ENCODE measurements at places on chromosomes 6 and 20.
A peak's percentile ranks its signal among the peaks of the same experiment; 100 is the strongest.

GRCh38 chr6:45514454-45515230 lies 136.9 kb upstream of the SUPT3H start:
- no peak for DNase-seq

- DNase-seq = no peak
These were observed 59.6 kb upstream of the EDN1 start for GRCh38 chr6:12230523-12230922.

DNA sequence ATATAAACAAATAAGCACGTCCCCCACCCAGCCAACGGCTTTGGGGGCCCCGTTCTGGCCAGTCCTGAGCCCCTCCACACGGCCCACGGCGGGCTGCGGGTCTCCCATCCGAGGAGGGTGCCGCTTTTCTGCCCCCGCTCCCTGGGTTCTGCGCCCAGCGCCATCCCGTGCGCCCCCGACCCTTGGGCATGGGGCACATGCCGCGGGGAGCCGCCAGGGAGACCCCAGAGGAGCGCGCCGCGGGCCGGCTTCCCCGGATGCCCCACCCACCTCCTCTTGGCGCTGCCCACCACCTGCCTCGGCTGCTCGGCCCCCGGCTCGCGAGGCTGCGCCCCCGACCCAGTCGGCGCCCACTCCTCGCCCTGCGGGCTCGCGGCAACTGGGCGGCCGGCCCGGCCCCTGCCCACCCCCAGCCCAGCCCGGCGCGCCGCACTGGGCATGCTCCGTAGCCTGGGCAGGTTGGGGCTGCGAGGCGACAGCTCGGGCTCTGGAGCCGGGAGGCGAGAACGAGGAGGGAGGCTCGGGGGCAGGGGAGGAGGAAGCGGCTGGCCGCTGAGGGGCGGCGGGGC lies 570 bp upstream of the PLCB4 start:
- DNase-seq = no peak

DNA sequence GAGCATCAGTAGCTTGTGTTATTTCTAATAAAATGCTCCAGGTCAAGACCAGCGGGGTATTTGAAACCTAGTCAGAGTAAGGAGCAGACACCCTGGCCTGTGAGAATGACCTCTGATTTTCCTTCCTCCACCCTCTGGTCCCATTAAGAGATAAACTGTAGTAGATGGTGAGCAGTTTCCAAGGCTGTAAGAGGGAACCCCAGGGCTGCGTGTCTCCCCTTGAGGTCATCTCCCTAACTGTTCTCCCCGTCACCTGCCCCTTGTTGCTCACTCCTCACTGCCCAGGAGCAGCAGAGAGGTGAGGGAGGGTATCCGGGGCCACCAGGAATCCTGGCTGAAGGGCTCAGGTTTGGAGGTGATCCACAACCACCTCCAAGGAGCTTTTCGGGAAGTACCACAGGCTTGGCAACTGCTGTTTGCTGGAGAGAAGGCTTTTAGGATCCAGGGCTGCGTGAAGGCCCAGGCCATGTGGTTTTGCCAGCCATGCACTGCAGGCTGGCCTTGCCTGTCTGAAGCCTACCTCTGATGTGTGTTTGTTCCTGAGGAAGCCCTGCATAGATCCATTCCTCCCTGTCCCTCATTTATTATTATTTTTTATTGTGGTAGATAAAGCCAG lies 62.5 kb downstream of the RREB1 start:
- no peak for DNase-seq

- DNase-seq = no peak
These were observed 114.7 kb downstream of the THEMIS start for GRCh38 chr6:127786109-127786508.

GRCh38 chr6:166004471-166004870 lies 163.2 kb downstream of the TBXT start:
- DNase-seq = no peak

DNA sequence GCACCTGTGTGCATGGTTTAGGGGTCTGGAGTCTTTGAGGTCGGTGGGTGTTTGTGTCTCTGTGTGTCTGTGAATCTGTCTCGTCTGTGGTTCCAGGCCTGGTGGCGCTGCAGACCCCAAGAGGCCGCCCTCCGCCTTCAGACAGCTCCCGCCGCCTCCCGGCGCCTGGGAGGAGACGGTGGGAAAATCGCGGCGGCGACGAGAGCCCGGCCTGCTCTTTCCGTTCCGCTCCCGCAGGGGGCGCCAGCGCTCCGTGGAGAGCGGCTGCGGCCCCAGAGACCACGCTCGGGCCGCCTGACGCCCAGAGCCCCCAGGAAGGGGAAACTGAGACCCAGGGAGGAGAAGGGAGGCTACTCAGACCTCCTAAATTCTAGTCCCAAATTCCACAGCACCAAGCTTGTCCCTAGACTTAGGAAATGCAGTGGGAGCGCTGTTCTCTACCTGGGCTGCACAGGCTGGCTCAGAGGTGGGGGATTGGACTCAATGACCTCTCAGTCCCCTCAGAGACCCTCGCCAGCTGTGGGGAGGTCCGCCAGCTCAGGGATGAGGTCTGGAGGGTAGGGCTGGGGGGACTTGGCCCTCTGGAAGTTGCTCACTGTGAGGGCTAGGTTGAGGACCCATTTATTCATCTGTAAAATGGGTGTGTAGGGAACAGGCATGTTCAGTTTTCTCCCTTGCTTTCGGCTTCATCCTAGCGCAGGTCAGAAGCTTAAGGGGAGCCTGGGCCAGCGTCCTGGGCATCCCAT lies 36.9 kb upstream of the BLCAP start:
- DNase-seq = no peak

- DNase-seq = no peak
These were observed 71.2 kb upstream of the ZMYND8 start for GRCh38 chr20:47427746-47428145.

DNA sequence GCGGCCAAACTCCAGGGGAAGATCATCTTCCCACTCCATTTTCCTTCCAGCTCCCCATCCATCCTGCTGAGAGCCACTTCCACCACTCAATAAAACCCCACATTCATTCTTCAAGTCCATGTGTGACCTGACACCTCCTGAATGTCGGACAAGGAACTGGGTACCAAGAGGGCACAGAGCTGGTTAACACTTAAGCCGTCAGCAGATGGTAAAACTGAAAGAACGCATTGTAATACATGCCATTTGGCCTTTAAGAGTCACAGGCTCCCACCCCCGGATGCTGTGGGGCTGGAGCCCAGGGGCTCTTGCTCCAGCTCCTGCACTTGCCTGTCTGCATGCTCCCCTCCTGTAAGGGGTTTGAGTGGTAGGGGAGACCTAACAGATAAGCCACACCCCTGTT lies 753.9 kb downstream of the COL12A1 start:
- no peak for DNase-seq

DNA sequence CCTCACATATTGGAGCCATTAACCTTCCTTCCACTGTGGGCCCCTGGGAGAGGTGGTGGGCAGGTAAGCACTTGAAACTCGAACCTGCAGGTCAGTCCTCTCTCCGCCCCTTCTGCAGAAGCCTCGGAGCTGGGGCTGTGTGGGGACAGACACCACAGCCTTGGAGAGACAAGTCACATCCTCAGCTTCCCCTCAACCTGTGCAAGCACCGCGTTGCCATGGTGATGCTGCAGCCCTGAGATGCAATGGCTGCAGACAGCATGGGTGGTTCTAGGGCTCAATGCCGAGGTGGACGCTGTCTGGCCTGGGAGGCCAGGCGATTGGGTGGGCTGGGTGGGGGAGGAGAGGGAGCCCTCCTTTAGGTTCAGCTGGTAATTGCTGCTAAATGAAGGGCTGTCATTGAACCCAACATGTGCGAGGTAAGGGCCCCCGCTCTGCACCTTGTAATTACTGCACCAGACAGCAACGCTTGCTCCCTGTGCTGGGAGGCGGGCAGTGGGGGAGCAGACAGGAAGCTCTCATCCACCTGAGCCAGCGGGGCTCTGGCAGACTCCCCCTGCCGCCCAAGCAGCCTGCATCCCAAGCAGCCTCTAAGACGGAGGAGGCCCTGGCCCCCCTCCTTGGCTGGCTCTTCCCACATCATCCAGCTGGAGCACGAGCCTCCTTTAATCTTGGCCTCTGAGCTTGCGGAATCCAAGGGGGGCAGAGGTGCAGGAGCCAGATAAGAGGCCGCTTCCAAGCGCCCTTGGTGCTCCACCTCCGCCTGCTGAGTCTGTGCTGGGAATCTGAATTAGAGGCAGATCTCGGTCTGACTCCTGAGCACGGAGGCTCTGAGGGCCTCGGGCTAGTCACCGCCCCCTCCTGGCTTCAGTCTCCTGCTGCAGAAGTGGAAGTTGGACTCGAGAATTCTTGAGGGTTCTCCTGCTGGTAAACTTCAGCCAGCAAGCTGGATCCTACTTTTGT lies 39.8 kb upstream of the CDH22 start:
- peak; percentile 38 for DNase-seq

- no peak for DNase-seq
These were observed 82.7 kb downstream of the THEMIS start for GRCh38 chr6:127818149-127818548.

- no peak for DNase-seq
These were observed 16.6 kb upstream of the ZNF76 start for GRCh38 chr6:35242906-35243305.

DNA sequence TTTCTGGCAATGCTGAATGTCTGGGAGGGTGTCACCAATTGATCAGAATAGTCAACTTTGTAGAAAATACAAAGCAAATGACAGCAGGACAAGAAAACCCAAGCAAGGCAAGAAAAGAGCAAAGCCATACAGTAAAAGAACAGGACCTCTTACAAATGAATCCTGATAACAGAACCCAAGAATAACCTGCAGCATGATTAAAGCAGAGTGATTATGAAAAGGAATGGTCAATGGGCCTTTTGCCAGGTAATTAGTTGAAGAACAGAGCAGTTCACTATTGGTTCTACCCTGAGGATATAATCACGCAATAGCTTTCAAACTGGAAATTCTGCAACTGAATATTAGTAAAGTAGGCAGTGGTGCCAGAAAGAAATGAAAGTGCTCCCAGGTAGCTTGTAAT lies 319.8 kb downstream of the FRK start:
- no peak for DNase-seq

DNA sequence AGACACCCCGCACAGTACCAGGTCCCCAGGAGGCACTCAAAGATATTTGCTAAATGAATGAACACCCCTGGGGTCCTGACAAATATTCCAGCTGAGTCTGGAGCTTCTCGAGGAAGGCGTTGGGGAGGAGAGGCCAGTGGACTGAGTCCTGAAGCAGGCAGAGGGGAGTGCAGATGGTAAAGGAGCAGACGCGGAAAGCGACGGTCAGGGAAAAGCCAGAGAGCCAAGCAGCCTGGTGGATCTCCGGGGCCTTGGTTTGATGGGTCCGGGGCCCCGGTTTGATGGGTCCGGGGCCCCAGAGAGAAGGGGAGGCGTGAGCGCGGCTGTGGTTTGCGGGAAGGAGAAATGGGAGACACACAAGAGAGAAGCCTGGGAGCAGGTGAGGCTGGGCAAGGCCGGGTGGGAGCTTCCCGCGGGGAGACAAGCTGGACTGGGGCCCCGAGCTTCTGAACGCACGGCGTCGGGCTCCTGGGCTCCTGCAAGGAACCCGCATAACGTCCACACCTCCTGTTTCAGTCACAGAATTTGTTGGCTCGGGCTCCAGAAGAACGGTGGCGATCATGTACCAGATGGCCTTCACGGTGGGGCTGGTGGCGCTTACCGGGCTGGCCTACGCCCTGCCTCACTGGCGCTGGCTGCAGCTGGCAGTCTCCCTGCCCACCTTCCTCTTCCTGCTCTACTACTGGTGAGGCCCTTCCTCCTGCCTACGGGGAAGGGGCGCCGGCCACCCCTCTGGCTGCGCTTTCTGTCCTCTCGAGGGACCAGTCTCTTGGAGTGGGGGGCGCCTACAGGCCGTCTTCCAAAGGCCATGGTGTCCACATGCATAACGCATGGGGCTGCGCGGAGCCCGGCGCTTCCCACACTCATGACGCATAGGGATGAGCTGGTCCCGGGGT lies 12.1 kb downstream of the SLC22A1 start:
- DNase-seq = no peak

- no peak for DNase-seq
These were observed 468.5 kb downstream of the KIF16B start for GRCh38 chr20:16104783-16105182.

DNA sequence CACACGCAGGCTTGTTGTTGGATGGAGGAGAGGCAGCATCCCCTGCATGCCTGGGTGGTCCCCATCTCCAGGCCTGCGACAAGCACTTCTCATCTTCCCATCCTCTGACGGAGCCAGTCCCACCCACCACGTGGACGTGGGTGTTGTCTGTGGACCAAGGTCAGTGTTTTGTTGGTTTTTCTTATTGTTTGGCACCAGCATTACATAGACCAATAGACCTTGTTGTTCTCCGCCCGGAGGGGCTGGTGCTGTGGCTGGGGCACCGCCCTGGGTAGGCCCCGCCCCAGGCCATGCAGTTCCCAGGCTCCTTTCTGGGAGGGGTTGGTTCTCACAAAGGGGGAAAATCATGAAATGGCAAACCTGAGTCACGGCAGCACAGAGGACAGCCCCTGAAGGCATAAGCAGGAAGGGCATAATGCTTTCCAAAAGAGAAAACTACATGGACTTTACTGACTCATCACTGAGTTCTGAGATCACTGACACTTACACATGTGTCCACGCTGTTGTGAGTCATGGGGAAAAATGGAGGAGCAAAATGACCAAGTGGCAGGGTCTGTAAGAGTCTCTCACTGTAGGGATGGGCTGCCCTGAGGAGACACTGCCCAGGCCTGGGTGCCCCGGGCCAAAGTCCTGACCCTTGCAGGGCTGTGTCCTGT lies 90.8 kb downstream of the THBS2 start:
- no peak for DNase-seq

DNA sequence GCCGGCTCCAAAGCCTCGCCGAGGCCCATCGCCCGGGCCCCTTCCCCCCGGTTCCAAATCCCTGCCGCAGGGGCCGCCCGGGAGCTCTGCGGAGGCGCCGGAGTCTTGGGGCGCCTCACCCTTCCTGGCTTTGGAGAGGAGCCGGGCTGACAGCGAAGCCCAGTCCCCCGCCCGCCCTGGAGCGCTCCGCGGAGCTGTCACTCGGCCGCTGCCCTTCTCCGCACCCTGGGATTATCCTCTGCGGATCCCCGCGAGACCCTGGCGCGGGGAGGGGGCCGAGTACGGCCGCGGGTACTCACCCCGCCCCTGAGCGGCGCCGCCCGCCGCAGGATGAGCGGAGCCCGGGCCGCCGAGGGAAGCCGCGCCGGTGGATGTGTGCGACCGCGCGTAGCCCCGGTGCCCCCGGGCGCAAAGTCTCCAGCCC lies 343 bp downstream of the SNAP91 start:
- DNase-seq = no peak

GRCh38 chr6:111228094-111228493 lies 140.8 kb downstream of the SLC16A10 start:
- no peak for DNase-seq

GRCh38 chr6:7697820-7698623 lies 27.9 kb upstream of the BMP6 start:
- DNase-seq = no peak

DNA sequence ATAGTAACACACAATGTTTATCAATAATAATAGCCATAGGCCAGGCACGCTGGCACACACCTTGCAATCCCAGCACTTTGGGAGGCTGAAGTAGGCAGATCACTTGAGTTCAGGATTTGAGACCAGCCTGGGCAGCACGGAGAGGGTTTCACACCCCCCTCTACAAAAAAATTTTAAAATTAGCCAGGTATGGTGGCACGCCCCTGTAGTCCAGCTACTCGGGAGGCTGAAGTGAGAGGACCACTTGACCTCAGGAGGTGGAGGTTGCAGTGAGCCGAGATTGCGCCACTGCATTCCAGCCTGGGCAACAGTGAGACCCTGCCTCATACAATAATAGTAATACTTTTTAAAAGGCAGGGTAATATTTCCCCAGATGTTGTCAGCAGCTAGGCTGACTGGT lies 7.9 kb upstream of the MAPRE1 start:
- no peak for DNase-seq

GRCh38 chr6:159762681-159763293 lies 942 bp downstream of the ACAT2 start:
- no peak for DNase-seq

All from NCI-H187 (cell line).